ENCODE measurements at places on chromosomes 12 and 14.

DNA sequence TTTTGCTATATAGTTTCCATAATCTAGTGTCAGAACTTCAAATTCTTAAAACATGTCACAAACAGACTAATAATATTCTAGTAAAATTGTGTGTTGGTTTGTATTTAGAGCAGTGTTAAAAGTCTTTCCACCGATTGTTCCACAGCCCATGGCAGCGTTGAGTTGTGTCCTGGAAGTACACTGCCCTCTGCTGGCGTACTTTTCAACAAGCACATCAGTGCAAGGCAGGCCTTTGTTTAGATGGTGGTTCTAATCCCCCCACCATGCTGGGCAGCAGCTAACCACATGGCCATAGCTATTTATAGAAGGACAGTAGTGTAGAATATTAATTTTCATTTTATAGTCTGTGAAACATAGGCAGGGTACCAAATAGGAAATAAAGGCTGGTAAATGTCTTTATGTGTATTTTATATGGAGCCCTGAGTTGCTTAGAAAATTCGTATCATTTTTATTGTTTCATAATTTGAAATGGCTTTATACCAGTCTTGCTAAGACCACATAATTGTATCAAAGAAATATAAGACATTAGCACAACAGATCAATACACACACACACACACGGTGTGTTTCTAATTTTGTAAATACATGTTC is 235.4 kb downstream of the SEC23A start:
- peak; percentile 87 for DNase-seq

GRCh38 chr12:124020514-124020949 is 47.5 kb downstream of the ZNF664 start:
- DNase-seq = no peak

DNA sequence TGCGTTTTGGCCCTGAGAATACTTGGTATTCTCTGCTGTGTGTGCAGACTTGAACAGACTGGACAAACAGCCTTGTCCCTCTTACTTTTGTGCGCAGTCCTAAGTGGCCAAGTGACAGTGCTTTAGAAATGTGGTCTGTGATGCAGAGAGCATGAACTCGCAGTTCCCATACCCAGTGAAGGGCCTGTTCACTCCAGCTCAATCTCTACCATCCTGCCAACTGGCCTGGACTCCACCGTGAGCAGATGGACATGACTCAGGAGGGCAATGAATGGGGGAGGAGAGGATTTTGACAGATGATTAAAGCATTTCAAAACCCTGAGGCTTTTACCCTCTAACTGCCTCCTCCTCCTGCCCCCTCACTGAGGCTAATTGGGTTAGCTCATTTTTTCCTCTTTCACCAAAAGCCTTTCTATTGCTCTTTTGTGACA is 62.5 kb upstream of the PYGL start:
- DNase-seq = peak; percentile 78

- no peak for DNase-seq
Measured at GRCh38 chr14:22071006-22071405, 397.4 kb upstream of the OR4E1 start.

- no peak for DNase-seq
Measured at GRCh38 chr12:102478405-102479098, 1.8 kb downstream of the IGF1 start.

DNA sequence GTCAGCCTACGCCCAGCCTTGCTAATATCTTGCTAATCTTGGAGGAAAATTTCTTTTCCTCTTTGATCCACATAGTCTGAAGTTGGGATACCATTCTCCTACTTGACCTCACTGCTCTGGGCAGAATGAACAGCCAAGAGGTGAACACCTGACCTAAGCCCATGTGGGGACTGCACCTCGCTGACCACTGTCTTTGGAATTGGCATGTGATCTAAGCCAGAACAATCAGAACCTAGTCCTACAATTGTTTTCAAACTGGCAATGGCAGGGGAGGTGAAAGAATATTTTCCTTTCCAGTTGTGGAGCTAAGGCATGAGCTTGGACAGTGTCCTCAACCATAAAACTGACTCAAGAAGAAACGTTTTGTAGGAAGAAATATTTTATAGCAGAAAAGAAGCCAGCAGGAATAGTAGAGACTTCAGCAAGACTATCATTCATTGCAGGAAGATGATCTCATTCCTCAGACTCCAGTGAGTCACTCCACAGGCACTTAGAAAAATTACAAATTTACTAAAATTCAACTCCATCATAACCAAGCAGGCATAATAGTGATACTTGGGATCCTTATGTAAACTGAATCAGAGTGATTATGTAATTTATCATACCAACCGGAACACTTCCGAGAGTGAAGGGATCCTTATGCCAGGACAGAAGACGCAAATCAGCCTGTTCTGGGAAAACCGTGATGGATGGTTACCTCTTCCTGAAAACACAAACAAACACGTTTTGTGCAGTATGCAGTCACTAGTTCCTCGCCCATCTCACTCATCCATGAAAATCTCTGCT is 14.7 kb downstream of the PTPRO start:
- DNase-seq = no peak

DNA sequence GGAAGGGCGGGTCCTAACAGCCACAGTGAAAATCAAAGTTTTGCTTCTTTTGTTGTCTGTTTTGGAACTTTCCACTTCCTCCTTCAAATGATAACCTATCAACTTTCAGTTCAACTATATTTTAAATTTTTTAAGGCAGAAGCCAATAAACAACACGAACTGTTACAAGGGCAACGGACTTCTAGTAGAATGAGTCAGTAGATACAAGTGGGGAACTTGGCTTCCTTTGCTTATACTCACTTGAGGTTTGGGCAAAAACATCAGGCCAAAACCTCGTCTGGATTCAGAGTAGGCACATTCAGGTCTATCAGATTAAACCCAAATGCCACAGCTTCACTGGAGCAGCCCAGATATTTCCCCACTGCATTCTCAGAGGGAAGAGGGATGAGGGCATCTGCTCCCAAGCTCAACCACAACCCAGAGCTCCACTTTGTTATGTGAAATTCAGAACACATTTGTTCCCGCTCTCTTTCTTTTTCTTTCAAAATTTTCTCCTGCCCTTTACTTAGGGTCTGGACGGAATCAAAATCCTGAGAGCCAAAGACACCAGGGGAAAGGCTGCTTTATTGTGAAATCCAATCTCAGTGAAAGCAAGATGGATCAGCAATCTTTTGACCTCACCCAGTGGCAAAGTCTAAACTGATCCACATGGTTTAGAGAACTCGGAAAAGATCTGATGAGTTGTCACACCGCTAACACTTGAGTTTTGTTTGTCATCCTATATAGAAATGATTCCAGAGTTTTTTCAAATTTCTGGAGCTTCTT is 152.5 kb upstream of the BTG1 start:
- no peak for DNase-seq

DNA sequence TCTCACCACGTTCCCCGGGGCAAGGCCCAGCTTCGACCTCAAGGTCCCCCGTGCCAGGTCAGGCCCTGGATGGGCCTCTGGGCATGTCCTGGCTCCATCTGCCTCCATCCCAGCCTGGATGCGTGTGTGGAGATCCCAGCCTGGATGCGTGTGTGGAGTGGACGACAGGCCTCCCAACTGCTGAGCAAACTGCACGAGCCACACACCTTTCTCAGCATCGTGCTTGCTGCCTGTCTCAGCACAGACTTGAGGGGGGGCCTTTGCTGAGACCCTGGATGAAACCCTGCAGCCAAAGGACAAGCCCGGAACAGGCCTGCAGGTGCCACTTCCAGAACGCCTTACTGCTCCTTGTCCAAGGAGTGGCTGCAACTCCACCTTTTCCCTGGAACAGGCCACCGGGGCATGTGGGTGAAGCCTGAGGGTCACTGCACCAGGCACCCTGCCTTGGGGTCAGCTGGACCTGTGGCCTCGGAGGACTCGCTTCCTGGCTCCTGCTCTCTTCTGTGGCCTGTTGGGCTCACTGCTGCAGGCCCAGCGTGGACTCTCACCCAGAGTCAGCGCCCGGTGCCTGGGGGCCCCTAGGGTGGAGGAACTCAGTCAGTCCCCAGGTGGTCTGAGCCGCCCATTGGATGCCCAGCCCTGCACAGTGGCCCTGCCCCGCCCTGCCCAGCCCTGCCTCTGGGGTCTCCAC is 176.0 kb downstream of the KIF26A start:
- DNase-seq = no peak

DNA sequence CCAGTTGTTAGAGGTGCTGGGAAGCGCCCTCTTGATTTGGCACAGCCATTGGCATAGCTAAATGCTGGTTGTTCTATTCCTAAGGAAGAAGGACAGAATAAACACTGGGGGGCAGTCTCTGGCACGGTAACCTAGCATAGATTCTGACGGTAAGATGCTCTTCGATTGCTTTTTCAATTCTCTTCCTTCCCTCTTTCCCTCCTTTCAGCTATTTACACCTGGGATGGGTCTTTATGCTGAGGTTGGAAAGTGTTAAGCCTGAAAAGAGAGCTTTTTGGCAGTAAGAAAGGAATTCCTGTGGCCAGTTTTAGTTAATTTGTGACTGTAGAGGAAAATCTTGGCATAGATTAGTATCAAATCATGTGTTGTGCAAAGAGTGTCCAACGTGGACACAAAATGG is 162.8 kb downstream of the SNAPC1 start:
- DNase-seq = peak; percentile 44

GRCh38 chr12:98793121-98793520 is 148.0 kb downstream of the APAF1 start:
- no peak for DNase-seq

GRCh38 chr12:67152451-67152850 is 116.7 kb upstream of the CAND1 start:
- DNase-seq = no peak

GRCh38 chr12:99119943-99120342 is 474.9 kb downstream of the APAF1 start:
- no peak for DNase-seq

- DNase-seq = no peak
Measured at GRCh38 chr12:63934936-63935335, 90.4 kb downstream of the SRGAP1 start.

GRCh38 chr14:99420711-99421110 is 59.9 kb downstream of the SETD3 start:
- DNase-seq = no peak

GRCh38 chr12:2453076-2453760 is 341.6 kb upstream of the FKBP4 start:
- no peak for DNase-seq

DNA sequence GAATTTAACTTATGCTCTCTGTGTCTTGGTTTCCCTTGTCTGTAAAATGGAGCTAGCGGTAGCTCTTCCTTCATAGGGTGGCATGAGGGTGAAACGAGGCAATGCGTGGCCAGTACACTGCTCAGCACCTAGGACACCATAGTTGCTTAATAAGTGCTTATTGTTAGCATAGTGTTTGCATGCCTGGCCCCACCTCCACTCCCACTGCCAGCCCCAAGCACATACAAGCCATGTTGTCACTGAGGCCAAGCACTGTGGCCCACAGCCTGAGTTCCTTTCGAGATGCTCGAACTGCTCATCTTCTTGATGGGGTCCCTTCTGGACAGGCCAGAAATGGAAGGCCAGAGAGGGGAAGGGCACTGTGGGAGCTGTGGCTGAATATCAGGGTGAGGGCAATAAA is 839 bp downstream of the FICD start:
- DNase-seq = no peak
